ENCODE measurements at places on chromosomes 16 and 17. TPM values are rescaled to one million over a fixed set of nuclear protein-coding genes. Genes with fewer than 3 reads are reported as not detected.

DNA sequence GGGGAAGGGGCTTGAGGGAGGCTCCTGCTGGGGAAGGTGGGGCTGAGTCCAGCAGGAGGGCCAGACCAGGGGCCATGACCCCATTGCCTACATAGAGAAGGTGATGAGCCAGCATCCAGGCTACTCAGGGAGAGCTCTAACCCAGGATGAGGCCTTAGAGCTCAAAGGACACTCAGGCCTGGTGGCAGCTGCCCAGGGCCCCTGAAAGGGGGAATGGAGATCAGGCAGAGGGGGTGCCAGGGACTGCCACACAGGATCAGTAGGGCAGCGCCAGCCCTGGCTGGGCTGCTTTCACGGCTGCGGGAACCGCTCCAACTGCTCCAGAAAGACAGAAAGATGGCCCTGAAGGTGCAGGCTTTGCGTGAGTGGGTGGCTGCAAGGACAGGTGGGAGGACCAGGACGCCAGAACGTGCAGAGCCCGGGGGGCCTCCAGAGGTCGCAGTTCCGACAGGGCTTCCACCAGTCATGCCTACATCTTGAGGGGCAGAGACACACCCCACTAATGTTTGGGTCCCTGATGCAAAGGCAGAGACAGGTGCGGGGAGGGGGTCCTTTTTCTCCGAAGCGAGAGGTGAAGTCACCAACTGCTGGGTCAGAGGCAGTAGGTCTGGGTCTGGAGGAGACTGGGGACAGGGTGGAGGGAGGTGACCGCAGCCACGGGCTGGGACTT is 882 bp upstream of the ATP6V0C start:
- no peak for DNase-seq

- DNase-seq, result no peak
Observed at GRCh38 chr16:79329967-79330366, 270.6 kb downstream of the MAF start.

Gene ABCA5
- total RNA-seq, result 36.4 TPM

DNA sequence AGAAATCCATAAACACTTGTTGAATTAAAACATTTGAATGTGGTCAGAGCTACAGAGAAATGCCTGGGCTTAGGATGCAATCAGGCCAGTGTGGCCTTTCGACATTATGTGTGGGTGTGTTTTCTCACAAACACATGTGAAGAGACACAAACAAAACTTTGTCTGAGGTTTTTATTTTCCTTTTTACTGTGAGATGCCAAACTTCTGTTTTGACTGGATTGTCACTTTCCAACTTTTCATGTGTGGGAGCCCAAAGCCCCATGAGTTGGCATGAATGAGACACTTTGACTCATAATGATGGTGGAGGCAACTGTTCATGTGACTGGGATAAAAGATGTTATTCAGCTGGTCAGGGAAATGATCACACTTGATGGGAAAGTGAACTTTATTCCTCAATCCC is 71.9 kb upstream of the GAS7 start:
- DNase-seq, result no peak

Gene ZG16
- total RNA-seq, result not detected

Gene MEIOC
- not detected for total RNA-seq

DNA sequence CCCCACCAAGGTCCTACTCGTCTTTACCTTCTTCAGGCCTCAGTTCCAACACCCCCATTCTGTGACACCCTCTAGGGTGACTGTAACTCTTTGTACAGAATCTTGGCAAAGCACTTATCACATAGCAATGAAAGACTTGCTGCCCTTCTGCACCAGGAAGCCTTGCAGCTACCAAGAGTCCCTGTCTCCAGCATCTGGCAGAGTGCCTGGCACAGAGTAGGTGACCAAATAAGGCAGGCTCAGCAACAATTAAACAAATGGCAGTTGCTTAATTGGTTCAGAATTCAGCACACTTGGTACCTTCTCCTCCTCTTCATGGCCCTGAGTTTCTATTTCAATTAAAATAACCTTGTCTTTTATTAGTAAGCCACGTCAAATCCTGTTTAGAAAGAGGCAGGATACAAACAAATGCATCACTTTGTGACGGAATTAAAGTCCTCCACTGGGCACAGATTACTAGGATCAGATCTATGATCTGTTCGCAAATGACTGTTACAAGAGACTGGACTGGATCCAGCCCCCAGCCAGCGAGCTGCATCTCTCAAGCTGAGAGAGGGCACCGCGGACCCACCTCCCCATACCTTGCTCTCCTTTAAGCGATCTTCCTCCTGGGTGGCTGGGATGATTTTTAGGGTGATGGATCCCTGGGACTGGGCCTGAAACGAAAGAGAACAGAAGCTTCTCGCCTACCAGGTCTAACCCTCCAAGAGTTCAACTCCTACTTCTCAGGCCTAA is 9.4 kb downstream of the MPP3 start:
- peak; percentile 72 for DNase-seq

- DNase-seq, result peak; percentile 92
Observed at GRCh38 chr17:7219812-7220592, at the start of the genes ACADVL and DLG4. ACADVL (plus strand) TSS chr17:7219938; CDS start chr17:7219985, 47 bp downstream. DLG4 (minus strand) TSS chr17:7219836.

Data from ureter (tissue), 1 donor.